ENCODE measurements at places on chromosomes 16 and 17.

- DNase-seq: no peak
These were observed 715.9 kb upstream of the RBFOX1 start for GRCh38 chr16:6616746-6617145.

GRCh38 chr16:80652441-80652840 is 111.6 kb downstream of the DYNLRB2 start:
- DNase-seq: no peak

- DNase-seq: no peak
These were observed 176.0 kb upstream of the AXIN2 start for GRCh38 chr17:65737451-65737850.

DNA sequence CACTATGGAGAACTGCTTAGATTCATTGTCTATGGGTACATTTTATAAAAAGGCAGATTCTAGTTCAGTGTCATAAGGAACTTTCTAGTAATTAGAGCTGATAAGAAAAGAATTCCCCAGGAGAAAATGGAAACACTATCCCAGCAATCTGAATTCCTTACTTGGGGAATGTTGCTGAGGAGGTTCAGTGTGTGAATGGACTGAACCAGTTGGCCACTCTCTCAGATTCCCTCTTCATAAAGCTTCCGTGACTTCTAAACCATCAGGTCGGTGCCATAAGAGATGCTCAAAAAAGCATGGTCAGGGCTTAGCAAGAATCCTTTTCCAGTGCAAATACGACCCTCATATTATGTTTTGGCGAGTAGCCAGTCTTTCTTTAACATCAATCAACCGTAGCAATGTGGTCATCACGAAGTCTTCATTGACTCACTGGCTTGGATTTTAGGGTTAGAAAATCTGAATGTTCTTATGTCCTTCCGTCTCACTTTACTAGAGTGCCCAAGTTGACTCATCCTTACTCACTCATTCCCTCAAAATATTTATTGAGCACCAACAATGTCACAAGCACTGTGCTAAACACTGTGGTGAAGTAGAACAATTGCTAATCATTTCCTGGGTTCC is 102.7 kb upstream of the HLF start:
- DNase-seq: no peak

DNA sequence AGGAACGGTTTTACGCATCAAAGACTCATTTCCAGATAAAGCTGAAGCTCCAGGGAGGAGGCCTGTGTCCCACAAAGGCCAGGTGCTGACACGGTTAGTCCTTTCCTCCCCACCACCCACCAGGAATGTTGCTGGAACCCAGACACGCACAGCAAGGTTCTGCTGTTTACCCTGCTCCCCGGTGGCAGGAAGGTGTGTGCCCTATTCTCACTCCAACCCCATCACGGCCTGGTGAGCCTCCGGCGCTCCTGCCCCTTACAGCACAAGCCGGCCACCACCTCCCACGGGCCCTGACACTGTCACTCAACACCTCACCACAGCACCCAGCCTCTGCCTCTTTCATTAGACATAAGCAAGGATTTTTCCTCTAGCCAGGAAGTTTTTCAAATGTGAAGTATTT is 47.8 kb downstream of the ANKRD11 start:
- DNase-seq: no peak

GRCh38 chr16:17312094-17312710 is 158.6 kb downstream of the XYLT1 start:
- DNase-seq: no peak

DNA sequence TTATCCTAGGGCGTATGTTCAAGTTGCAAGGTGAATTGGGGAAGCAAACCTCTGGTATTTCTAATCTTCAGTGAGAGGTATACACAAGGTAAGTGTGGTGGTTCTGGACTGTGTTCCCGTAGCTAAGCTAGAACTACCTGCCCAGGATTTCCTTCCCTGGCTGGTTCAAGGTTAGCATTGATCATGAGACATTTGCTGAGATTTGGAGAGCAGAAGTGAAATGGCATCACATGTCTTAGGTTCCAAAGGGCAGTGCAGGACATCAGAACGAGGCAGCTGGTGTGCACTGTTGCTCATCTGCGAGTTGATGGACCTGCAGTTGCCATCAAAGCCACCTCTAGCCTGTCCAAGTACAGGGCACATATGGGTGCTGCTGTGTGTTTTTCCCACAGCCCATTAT is 95.2 kb downstream of the EMP2 start:
- DNase-seq: no peak

DNA sequence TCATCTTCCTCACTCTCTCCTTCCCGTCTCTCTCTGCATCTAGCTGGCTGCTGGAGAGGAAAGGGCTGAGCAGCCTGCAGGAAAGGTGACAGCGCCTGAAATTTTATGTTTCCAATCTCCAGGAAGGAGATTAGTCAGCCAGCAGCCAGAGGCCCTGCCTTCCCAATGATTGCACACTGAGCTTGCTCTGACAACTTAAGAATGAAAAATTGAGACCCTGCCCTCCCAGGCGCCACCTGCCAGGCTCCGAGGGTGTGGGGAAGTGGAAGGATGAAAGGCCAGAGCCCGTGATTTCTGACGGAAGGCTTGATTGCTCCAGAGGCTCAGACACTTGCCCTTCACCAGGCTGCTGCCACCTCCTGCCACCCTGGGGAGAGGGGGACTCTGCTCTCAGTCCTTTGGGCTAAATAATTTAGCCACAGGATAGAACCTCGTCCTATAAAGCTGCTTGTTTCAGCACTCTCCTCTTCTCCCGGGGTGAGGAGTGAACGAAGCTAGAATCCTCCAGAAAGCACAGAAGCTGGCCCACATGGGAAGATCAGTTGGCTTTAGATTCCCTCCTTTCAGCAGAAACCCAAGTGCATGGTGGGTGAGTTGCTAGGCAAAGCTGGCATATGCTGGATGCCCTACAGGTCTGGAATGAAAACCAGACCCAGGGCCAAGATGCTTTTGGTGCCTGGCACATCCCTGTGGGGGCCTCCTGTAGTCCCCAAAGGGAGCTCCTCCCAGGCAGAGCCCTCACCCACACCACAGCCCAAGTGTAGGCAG is 33.5 kb downstream of the GRIN2C start:
- no peak for DNase-seq

- DNase-seq: no peak
These were observed 9.1 kb downstream of the ZNF668 start for GRCh38 chr16:31064882-31065461.

DNA sequence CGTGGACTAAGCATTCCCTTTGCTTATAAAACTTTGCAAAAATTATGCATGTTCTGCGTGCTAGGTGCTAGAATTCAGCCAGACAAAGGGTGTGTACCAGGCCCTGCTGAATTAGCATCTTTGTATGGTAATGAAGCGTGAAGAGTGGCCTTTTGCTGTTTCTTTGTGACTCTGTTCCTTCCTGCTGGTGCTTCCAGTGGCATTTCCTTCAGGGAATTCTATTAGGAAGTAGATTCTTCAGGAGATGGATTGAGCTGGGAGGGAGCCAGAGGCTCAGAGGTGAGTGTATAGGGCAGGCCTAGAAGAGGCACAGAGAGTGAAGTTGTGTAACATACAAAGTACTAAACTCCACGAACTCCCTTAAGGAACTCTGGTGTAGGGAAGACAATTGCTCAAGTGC is 73.9 kb upstream of the ASIC2 start:
- no peak for DNase-seq

DNA sequence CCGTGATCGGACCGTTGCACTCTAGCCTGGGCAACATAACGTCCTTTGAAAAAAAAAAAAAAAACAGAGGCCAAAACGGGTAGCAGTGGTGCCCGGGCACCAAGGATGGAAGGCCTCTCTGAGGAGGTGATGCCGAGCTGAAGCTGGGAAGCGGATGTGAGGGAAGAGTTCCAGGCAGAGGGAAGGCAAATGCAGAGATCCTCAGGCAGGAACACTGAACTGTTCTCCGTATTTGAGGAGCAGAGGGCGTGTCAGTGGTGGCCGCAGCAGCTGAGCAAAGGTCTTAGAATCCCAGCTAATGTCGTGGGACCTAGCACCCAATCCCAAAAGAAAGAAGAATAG is 656 bp upstream of the KCTD13 start:
- DNase-seq: no peak

DNA sequence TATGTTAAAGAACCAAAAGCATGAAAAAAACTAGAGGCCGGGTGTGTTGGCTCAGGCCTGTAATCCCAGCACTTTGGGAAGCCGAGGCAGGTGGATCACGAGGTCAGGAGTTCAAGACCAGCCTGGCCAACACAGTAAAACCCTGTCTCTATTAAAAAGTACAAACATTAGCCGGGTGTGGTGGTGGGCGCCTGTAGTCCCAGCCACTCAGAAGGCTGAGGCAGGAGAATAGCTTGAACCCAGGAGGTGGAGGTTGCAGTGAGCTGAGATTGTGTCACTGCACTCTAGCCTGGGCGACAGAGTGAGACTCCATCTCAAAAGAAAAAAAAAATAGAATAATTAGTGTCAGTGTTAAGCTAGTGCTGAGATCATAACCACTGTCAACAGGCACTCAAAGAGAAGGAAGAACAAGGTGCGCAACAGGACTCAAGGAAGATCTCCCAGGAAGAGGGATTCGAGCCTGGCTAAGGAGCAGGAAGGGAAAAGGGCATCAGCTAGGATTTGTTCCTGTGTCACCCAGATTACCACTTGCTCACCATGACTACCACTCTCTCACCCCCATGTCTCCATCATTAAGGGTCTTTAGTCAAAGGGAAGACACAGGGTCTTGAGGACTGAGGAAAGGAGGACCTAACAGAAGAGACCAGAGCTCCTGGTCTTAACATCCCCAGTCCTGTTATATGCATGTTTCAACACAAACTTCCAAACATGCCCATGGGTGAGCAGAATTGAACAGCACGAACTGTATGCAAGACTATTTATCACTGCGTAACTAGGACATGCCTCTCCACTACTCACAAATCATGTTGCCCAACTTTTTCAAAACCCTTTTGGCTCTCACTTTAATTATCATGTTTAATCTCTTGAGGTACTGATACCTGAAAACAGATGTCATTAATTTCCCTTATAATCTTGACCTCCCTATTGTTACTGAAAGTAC is 88.3 kb upstream of the PLEKHM1 start:
- DNase-seq: no peak

- no peak for DNase-seq
These were observed 8.4 kb downstream of the PER1 start for GRCh38 chr17:8143581-8144400.

DNA sequence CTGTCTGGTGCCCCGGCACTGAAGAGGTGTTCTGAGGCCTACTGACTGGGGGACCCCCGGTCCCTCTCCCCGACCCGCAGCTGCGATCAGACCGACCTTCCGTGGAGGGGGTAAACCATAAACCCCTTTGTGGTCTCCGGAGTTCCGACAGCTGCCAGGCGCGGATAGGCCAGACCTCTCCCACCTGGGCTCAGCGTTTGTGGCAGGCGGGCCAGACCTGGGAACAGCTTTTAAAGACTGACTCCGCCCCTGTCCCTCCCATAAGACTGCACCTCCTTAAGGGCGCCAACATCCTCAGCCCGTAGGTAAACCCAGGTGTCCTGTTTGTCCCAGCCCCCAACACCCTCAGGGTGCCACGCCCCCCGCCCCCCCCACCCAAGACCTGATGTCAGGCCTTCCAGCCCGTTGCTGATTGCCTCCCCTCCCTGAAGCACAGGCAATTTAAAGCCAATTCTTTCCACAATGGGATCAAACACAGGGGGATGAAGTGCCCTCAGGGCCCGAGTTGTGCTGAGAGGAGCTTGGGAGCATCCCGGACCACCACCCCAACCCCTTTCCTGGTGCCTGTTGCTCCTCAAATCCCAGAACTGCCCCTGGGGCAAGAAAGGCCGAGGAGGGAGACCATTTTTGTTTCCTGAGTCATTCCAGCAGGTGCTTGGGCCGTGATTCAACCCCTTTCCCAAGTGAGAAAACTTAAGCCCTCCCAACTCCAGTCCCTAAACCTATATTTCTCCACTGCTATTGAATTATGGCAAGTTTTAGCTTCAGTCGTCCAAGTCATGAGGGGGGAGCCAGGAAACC is at the start of gene SOX15:
Gene SOX15, minus strand, starts transcription at position 204 of the 801 bp plus-strand sequence. CDS start 418 bp downstream, outside the sequence.
- DNase-seq: no peak

DNA sequence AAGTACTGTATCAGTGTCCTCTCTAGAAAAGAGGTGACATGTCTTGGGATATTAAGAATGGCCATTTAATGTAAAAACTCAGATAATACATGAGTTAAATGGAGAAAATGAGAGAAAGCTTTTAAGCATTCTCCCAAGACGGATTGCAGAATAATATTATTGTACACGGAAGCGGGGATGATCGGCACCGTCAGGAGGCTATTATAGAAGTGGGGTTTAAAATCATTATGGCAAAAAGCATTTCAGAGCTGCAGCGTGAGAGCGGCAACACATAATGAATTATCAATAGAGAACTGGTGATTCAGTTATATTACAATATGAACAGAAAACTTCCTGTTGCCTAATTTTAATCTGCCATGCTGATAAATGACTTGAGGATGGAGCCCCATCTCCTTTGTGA is 261.7 kb upstream of the IRX3 start:
- DNase-seq: no peak

DNA sequence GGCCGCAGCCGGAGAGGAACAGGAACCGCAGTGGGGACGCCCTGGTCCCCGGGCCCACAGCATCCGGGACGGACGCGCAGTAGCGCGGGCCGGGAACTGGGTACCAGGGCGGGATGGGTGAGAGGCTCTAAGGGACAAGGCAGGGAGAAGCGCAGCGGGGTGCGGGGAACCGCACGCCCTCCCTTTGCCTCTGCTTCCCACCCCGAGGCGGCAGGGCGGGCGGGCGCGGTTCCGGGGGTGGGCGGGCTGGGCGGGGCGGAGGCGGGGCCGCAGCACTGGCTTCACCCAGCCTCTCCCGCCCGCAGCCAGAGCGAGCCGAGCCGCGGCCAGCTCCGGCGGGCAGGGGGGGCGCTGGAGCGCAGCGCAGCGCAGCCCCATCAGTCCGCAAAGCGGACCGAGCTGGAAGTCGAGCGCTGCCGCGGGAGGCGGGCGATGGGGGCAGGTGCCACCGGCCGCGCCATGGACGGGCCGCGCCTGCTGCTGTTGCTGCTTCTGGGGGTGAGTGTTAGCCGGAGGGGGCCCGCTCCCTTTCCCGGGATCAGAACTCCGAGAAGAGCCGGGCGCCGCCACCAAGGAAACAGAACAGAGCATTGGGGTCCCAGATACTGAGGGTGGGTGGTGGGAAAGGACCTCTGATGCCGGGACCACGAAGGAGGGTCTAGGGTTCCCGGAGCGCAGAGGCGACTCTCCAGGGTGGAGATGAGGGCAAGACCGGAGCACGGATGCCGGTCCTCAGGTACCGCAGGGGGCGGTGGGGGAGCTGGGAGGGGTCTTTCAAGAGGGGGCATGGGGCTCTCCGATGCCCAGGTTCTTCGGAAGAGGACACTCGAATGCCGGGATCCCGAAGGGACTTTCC is at the start of gene NGFR:
Gene NGFR, plus strand, starts transcription at position 308 of the 856 bp plus-strand sequence. Its CDS starts 125 bp downstream, at position 433.
- DNase-seq: no peak
